ENCODE measurements at places on chromosomes 3 and 15. TPM values are rescaled to one million over a fixed set of nuclear protein-coding genes. Genes with fewer than 3 reads are reported as not detected.

NEO1 gene
- 35.9 TPM for total RNA-seq

GP9 gene
- total RNA-seq, result not detected

KNSTRN gene
- 44.0 TPM for total RNA-seq

GNB5 gene
- total RNA-seq, result 53.0 TPM

TRAIP gene
- 12.6 TPM for total RNA-seq

CTXN2 gene
- total RNA-seq, result 0.04 TPM

EPHA6 gene
- total RNA-seq, result 0.09 TPM

DAPK2 gene
- 2.4 TPM for total RNA-seq

SLC28A2 gene
- not detected for total RNA-seq

DPPA2 gene
- not detected for total RNA-seq

Measured in A549 treated with CpdA at 1 μM for 4 hours (cell line).